ENCODE measurements at places on chromosomes 2 and 18. TPM values are rescaled to one million over a fixed set of nuclear protein-coding genes. Genes with fewer than 3 reads are reported as not detected.

BOLL gene
- not detected for total RNA-seq

RSAD2 gene
- total RNA-seq: 0.50 TPM

SERPINB10 gene
- not detected for total RNA-seq

RBKS gene
- total RNA-seq: 2.5 TPM

CFAP65 gene
- not detected for total RNA-seq

TMEM169 gene
- total RNA-seq: 0.29 TPM

MALL gene
- 39.9 TPM for total RNA-seq

MYO1B gene
- 109 TPM for total RNA-seq

VAMP5 gene
- total RNA-seq: 35.4 TPM

SPRED2 gene
- 10.3 TPM for total RNA-seq

GALNT1 gene
- 42.8 TPM for total RNA-seq

SCN2A gene
- total RNA-seq: 7.8 TPM

All from smooth muscle cell of trachea (primary cell).